ENCODE measurements at places on chromosomes 6 and 20.

GRCh38 chr6:108115598-108116058 is 41.1 kb upstream of the OSTM1 start:
- DNase-seq, result peak; percentile 51

- DNase-seq, result no peak
Observed at GRCh38 chr6:144259986-144260385, 25.1 kb upstream of the UTRN start.

DNA sequence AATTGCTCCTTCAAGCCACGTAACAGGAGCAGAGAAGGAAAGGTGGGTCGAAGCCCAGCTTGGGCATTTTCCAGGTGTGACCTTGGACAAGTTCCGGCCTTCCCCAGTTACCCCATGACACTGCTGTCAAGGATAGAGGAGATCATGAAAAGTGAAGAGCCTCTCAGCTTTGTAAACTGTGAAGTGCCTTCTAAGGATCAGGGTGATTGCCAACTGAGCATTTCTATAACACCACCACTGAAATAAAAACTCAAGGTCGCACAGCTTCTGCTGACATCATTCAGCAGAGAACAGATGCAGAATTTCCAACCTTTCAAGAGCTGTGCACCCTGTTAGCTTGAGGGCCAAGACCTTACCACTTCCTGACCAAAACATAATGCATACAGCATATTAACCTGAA is 24.0 kb upstream of the ZMYND8 start:
- peak; percentile 56 for DNase-seq

- DNase-seq, result peak; percentile 49
Observed at GRCh38 chr6:26445934-26446667, 5.8 kb downstream of the BTN3A3 start.

- no peak for DNase-seq
Observed at GRCh38 chr6:18070486-18070885, 52.0 kb downstream of the NHLRC1 start.

GRCh38 chr6:63214816-63215215 is 3.5 kb downstream of the FKBP1C start:
- no peak for DNase-seq

DNA sequence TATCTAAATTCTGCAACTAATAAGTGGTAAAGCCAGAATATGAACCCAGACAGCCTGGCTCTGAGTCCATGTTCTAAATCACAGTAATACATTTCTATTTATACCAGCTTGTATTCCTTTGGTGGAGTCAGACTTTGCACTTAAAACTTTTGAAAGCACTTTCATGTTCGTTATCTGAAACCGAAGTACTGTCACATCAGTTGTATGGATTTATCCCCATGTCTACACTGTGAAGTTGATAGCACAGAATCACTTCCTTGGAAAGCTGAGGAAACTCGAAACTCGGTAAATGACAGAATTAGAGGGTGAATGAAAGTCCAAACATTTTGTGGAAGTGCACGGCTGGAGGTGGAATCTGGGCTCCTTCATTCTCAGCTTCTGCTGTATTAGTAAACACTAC is 28.3 kb upstream of the CTAGE9 start:
- DNase-seq, result no peak
